Activated T-helper 17 cell treated with anti-CD3 and anti-CD28 coated beads, Interleukin-2, amount 50 U/mL, for 72 hours (primary cell): ENCODE measurements at places on chromosomes 3 and 15.

DNA sequence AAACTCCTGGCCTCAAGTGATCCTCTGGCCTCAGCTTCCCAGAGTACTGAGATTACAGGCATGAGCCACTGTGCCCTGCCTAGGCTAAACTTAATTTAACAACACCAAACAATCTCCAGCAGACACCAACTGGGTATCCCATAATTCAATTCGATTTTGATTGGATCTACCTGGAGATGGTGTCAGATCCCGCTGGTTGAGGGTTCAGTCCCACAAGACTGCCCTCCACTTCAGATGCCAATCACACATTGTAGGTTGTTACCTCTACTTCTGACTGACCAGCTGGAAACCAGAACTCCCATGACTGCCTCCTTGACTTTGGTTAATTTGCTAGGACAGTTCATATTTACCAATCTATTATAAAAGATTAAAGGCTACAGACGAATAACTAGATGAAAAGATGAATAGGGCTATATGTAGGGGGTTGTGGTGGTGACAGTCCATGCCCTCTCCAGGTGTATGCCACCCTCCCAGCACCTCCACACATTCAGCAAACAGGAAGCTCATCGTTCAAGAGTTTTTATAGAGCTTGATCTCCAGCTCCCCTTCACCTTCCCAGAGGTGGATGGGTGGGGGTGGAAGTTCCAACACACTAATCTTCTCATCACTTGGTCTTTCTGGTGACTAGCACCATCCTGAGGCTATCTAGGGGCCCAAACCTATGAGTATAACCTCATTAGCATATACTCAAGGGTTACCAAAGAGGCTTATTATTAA, 9.3 kb downstream of the B2M start:
- ATAC-seq = no peak

GRCh38 chr3:62134061-62134496, 239.3 kb downstream of the FEZF2 start:
- ATAC-seq = no peak

DNA sequence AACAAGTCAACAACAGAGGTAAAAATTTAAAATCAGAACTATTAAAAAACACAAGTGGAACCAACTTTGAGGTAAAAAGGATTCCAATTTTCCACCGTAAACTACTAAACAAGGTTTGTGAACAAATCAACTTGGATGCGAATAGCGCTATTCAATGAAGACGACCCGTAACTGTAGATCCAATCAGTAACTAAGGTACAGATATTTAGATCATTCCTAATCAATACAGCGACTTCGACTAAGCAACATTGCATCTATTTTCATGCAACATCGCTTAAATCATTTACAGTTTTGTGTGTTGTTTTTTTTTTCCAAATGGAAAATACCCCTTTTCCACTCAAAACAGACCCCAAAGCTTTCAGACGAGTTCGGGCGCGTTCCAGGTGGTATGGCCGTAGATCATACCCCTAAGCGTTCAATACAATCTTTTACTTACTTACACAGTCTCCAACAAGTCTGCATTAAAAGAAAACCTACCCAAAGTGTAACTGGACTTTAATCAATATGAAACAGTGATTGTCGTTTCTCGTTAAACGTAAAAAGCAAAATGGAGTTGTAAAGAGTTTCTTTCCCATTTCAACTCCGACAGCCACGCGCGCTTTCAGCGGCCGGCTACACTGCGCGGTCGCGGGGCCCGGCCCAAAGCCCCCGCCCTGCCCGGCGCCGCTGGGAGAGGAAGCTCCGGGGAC, 786 bp downstream of the RHOA start:
- no peak for ATAC-seq

DNA sequence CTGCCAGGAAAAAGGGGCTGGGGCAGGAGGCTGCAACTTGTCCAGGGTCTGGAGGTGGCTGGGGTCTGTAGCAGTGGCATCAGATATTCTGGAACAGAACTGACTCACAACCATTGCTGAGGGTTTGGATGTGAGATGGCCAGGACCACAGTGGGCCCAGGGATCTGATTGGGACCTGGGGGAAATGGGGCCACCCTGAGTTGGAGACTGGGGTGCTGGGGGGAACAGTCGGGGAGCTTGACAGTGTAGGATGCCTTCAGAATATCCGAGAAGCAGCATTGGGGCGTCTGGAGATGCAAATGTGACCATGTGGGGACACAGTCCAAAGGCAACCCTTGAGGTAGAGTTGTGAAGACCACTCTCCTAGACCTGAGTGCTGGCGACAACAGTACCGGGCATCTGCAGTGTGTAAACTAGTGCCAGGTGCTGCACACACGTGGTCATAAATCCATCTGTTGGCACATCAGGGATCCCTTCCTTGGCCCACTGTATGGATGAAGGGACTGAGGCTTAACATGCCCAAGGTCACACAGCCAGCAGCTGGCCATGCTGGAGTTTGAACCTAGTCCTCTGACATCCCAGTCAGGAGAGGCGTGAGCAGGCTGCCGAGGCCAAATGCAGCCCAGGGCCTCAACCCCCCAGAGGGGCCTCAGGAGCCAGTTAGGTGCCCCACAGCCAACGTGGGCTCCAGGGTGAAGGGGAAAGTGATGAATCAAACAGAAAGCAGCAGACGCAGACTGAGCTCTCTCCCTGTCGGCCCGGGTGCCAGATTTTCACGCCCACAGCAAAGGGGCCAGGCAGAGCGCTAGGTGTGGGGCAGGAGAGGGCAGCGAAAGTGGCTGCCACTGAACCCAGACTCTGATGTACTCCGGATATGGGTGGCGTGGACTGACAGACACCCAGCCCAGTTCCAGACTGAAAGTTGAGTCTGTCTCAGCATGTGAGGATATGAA, 18.8 kb downstream of the HEMK1 start:
- ATAC-seq = peak; percentile 54

GRCh38 chr15:87362531-87362930, 894.0 kb downstream of the NTRK3 start:
- no peak for ATAC-seq

DNA sequence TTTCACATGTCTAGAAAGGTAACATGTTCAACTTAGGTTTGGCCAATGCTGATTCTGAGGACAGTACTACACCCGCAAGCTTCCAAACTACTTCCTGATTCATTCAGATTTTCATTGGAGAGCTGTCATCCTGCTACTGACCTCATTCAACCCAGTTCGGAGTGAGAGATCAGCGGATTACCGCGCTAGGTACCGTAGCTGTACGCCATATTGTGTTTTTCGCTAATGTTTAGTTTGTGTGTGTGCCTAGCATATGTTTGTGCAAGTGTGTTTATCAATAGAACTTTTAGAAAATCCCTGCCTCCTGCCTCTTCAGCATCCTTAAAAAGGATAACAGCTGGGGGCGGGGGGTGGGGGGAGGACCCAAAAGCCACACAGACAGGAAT, 1.1 kb downstream of the ZBTB20 start:
- peak; percentile 8 for ATAC-seq

DNA sequence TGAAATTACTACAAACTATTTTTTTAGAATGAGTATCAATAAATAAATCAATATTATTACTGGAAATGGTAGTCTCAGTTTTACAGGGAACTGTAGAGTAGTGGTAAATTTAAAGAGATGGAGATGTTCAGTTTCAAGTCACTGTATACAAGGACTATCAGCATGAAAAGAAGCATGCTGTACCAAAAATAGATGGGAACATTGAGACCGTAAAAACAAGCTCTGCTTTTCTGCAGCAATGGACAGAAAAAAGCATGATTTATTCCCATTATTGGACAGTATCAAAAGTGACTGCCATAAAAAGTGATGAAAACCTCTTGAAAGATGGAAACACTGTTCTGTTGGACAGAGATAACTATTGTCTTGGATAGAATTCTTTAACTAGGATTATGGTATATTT, 187.2 kb downstream of the EPHA6 start:
- no peak for ATAC-seq

- no peak for ATAC-seq
Measured at GRCh38 chr3:126577261-126577660, 18.5 kb upstream of the C3orf22 start.

DNA sequence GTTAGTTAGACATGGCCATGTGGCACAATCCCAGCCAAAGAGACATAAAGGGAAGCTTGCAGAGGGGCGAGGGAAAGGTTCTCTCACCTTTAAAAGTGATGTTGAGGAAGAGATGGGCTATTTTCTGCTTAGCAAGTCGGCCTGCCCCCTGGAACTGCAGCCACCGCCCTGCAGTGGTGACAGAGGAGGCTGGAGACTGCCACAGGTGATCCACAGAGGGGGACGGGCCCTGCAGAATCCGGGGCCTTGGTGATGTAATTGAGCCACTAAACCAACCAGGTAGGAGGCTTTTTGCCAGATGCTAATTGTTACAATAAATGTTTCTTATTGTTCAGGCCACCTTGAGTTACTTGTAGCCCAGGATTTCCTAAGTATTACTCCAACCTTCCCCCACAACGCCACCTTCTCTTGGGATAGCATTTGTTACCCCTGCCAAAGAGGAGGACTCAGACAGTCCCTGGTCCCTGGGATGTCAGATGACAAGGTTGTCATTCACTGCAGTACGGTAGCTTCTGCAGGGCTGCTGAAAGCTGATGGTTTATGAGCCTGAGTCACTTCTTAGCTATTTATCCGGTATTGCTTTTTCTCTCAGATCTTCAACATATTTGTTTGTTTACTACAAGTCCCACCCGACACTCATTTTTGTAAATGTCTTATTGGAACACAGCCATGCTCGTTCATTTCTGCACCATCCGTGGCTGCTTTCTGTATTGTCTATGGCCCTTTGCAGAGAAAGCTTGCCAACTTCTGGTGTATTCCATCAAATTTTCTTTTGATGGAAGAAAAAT, 63.3 kb upstream of the SEC61A1 start:
- ATAC-seq = no peak

DNA sequence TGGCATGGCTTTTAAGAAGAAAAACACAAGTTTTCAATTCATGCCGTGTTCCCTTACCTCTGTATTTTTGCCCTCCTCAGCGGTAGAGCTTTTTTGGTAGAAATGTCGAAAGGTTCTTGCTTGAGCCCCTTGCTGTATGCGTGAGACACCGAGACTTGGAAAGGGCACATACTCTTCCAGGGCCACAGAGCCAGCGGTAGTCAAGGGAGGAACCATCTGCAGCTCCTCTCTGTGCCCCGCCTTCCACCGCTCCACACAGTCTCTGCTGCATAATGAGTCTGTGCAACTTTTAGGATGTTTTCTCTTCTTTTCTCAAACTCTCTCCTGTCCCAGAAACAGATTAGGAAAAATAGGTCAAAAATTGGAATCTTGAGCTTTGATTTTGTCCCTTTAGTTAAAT, 77.5 kb downstream of the LPP start:
- ATAC-seq = no peak

GRCh38 chr3:67593761-67594234, 60.6 kb downstream of the SUCLG2 start:
- no peak for ATAC-seq

DNA sequence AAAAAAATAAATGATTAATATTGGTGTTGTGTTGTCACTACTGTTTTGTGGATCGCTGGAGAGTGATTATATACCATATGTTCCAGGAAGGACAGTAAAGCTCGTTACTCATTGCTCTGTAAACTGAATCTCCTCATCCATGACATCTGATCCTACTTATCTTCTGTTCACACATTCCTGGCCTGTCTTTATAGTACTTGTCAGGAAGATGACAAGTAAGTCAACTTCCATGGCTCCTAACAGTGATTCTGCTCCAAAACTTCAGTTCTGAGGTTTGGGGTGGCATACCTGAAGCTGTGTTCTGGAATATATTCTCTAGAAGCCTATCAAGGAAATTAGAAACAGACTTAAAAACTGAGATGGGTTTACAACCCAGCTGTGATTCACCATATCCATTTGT, 288.9 kb downstream of the ZBBX start:
- ATAC-seq = no peak

DNA sequence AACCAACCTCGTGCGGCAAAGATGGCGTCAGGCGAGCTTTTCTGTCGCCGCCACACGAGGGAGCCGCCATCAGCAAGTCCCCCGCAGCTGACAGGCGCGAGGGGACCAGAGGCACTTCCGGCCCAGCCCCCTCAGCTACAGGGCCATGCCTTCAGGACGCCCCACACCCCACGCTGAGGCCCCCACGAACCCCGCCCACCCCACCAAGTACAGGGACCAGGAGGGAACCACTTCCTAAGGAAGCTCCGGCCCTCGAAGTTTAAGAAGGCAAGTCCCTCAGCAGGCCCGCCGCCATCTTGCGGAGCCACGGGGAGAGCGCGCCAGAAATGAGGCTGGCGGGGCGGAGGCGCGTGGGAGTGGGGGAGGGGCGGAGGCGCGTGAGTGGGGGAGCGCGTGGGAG, 790 bp downstream of the DAZL start:
- no peak for ATAC-seq

DNA sequence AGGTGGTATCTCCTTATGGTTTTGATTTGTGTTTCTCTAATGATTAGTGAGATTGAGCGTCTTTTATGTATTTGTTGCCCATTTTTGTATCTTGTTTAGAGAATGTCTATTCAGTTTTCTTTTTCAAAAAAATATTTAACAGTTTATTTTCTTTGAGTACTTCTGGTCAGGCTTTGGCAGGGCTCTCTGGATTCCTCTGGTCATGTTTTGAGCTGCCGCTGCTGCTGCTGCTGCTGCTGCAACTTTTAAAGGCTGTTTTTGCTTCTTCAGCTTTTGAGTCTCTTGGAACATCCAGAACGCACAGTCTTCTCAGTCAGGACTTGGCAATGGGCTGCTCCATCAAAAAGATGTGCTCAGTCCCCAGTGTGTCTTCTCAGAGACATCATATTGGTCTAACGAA, 40.1 kb downstream of the REC114 start:
- no peak for ATAC-seq

GRCh38 chr3:159916052-159916451, 72.6 kb upstream of the IL12A start:
- ATAC-seq = no peak

- ATAC-seq = no peak
Measured at GRCh38 chr3:8112587-8112986, 389.0 kb upstream of the LMCD1 start.

DNA sequence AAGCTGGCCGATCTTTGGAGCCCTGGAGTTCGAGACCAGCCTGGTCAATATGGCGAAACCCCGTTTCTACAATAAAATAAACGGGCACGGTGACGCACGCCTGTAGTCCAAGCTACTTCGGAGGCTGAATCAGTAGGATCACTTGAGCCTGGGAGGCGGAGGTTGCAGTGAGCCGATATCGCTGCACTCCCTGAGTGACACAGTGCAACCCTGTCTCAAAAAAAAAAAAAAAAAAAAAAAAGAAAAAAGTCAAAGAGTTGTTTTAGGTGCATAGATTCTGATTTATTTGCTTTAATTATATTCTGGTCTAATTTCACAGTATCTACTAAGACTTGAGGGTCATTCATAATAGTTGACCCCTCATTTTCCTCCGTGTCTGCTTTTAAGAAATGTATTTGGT, 1.7 kb downstream of the ARL13B start:
- ATAC-seq = no peak

GRCh38 chr15:89333011-89333860, 1.4 kb downstream of the POLG start:
- no peak for ATAC-seq
